ENCODE measurements at places on chromosomes 3 and 15.

- DNase-seq, result no peak
Measured at GRCh38 chr3:150133293-150133692, 162.6 kb upstream of the PFN2 start.

- DNase-seq, result no peak
Measured at GRCh38 chr3:194702545-194702944, 16.9 kb downstream of the FAM43A start.

DNA sequence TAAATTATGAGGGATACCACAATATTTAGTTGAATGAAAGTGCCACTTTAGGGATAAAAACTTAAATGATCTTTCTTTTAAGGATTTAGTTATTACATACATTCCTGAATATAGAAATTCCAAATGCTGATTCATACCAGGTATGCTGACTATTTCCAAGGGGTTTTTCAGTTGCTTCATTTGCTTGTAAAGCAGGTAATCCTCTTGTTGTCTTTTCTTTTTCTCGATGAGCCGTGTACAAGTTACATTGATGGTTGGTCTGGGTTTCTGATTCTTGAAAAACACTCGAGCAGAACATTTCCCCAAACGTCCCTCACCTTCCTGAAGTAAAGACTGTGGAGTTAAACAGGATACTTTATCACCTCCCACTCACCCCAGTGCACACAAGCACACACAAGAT, 21.7 kb downstream of the RARRES1 start:
- no peak for DNase-seq

DNA sequence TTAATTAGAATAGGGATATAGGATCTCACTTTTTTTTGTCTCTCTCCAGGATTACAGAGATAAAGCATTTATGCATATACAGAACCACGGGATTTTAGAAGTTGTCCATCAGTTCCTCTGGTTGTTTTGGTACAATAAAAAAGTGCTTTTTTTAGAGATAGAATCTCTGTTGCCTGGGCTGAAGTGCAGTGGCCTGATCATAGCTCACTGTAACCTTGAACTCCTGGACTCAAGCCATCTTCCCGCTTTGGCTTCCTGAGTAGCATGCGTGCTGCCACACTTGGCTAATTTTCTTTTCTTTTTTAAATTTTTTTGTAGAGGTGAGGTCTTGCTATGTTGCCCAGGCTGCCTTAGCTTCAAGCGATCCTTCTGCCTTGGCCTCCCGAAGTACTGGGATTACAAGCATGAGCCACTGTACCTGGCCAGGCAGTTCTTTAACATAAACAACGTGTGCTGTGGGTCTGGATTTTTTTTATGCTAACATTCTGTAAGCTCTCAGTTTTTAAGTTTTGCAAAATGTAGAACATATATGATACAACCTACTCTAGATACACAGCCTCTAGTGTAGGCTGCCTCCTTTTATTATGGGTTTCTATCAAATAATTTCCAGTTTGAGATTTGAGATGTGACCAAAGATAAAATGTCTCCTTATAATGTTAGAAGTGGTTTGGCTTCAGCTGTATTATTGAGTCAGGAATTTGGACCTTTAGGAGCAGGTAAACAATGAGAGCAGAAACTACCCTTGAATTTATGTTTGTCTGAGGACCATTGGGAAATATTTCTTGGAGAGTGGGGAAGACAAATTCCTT, 57.4 kb upstream of the ULK4 start:
- no peak for DNase-seq

Data from T-cell (primary cell).